ENCODE measurements at places on chromosomes 7 and 10. TPM values are rescaled to one million over a fixed set of nuclear protein-coding genes. Genes with fewer than 3 reads are reported as not detected.
A peak's percentile ranks its signal among the peaks of the same experiment; 100 is the strongest.

DNA sequence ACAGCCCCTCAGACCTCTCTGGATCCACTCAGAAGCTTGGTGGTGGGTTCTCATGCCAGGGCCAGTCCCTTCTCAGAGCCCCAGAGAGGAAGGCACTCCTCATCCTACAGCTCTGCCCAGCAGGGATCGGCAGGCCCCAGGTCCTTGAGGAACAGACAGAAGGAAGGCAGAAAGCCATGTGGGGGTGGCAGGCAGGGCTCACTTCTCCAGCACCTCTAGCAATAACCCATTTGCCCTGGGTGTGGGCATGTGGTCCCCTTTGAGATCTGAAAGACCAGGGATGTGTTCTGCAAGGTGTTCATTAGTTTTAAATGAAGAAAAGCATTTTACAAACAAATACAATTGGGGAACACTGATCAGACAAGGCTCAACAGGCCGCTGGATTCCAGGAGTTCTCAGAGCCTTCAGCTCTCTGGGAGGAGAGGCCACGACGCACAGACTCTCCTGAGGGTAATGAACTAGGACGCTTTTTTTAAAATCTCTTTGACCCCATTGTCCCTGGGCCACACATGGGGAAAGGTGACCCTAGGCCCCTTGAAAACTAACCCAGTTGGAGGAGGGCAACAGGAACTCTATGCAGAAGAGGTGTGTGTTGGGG lies 40.6 kb downstream of the LDB3 start:
- DNase-seq = no peak

- no peak for DNase-seq
Measured at GRCh38 chr10:30247704-30248103, 101.4 kb downstream of the MTPAP start.

DNA sequence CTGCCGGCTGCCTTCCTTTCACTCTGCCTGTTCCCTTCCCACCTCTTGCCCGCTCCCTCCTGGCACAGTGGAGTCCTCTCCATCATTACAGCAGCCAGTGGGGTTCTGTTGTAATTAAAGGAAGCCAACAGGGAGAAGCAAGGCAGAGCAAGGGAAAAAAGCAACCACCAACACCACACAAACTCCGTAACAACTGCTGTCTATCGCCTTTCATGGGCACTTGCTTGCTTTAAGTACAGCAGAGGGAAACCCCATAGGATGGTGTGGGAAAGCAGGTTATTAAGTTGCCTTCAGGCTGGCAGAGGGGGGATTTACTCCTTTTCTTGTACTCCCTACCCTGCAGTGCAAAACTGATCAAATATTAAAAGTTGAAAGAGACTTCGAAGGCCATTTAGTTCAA lies 22.0 kb downstream of the SORCS3 start:
- no peak for DNase-seq

GRCh38 chr10:27844223-27844622 lies 98.6 kb upstream of the MKX start:
- DNase-seq = no peak

DNA sequence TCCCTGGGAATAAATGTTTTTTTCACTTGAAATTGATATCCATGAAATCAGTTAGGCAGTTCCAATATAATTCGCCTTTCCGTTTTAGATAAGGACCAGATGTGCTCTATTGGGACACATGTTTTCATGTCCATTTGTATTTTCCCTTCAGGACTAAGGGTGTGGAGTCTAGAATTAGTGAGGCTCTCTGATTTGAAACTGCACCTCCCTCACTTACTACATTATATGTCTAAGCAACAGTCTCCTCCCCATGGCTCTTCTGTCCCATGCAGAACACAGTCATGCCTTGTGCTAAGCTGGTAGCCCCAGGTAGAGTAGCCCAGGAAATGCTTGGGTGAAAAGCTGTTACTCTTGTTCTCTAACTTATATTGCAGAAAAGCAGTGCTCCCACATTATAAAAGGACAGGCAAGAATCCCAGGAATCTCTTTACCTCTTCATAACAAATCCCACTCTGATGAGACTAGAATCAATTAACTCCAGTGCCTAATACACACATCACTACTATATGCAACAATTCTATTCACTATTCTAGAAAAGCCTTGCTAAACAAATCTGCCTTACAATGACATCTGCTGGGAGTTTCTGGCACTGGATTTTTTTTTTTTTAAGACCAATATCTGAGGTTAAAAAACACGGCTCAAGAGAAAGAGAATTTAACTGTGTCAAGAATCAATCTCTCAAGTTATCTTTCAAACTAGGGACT lies 293.9 kb downstream of the SNX13 start:
- DNase-seq = peak; percentile 23

DNA sequence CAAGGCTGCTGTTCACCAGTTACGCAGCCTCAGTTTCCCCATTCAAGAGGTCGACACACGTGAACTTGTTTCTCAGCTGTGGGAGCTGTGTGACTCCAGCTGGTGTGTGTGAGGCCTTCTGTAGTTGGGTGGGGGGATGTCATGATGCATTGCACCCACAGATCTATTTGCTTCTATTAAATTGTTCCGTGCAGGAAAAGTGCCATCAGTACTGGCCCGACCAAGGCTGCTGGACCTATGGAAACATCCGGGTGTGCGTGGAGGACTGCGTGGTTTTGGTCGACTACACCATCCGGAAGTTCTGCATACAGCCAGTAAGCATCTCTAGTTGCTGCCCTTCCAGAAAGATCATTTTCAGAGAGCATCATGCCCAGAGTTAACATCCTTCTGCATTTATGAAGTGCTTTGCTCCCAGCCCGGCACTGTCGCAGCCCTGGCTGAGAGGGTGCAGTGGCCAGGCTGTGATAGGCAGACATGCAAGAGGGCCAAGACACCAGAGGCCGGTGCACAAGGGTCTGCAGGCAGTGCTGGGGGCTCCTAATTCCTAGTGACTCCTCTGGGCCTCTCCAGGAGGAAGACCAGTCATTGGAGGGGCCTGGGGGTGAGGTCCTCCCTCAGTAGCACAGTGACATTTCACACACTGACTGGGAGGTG lies 60.2 kb downstream of the MKI67 start:
- no peak for DNase-seq

DNA sequence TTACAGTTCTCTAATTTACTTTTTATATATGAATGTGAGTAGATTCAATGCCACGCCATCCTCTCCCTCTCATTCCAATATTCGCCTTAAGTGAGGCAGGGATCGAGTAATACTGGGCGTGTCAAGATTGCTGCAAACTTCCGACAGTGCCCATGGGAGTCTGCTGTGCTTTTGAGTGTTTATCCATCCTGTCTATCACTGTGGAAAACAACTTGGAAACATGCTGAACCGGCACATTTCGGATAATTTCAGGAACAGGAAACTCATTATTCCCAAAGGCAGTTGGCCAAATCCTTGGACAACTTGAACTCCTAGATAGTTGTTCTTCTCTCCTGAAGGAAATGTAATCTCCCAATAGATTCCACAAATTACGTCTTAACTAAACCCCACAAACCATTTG lies 28.5 kb downstream of the PIP4K2A start:
- DNase-seq = no peak

- DNase-seq = no peak
Measured at GRCh38 chr7:139753081-139753692, 24.6 kb downstream of the HIPK2 start.

- no peak for DNase-seq
Measured at GRCh38 chr7:3650844-3651243, 349.8 kb downstream of the SDK1 start.

GRCh38 chr10:12241810-12242529 lies 46.0 kb downstream of the CDC123 start:
- no peak for DNase-seq

GRCh38 chr10:33416209-33416608 lies 81.7 kb upstream of the NRP1 start:
- no peak for DNase-seq

DNA sequence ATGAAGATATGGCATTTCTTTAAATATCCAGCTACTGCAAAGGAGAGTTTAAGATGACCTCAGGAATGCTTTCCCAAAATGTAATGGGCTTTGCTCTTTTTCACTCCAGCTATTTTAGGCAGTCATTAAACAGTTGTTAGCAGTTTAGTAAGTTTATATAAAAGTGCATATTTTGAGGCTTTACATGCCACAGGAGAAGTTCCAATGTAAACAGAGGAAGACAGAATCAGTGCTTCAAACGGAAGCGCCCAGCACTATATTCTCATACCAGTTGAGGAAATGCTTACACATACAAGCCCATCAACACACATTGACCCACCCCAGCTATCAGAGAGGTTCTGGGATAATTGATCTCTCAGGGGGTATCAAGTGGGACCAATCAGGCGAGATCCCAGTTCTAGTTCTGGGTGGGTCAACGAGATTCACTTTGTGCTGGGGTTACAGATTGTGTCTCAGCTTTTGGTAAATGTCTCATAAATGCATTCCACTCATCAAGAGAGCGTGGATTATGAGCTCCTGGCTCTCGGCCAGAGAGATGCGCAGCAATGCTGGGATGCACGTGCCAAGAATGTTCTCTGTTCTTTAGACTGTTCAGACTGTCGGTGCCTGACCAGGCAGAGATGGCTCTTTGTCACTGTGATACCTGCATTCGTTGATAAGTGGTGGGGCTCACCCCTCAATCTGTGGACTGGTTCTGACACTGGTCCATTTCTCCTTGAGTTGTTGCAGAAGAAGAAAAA lies 55.0 kb downstream of the CACNB2 start:
- no peak for DNase-seq

DNA sequence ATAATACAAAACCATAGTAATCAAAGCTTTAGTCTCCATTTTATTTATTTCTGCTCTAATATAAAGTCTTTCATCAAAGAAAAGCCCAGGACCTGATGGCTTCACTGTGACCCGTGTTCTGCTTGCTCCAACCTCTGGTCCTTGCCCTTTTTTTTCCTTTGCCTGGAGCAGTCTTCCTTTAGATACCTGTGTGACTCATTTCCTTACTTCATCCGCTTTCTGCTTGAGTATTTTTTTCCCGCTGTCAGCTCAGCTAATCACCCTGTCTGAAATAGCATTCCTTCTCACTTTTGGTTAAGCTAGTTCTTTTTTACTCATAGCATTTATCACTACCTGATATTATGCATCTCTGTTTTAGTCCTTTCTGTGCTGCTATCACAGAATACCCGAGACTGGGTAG lies 194.8 kb downstream of the ABCA13 start:
- no peak for DNase-seq

The CYP2W1 gene
- polyA plus RNA-seq = 9.5 TPM

The PVRIG gene
- polyA plus RNA-seq = 7.7 TPM

The NRAP gene
- polyA plus RNA-seq = 0.29 TPM

The RNF133 gene
- 0.24 TPM for polyA plus RNA-seq

The VWDE gene
- 4.4 TPM for polyA plus RNA-seq

The TMEM196 gene
- 0.13 TPM for polyA plus RNA-seq

The TSC22D4 gene
- polyA plus RNA-seq = 41.8 TPM
